ENCODE measurements at places on chromosomes 5 and 9. TPM values are rescaled to one million over a fixed set of nuclear protein-coding genes. Genes with fewer than 3 reads are reported as not detected.

The NR2F1-AS1 gene
- 3.8 TPM for total RNA-seq

The TEX48 gene
- total RNA-seq: not detected

The DBH gene
- total RNA-seq: not detected

The EGFLAM gene
- not detected for total RNA-seq

The FOXD1 gene
- total RNA-seq: 17.5 TPM

The CKMT2 gene
- not detected for total RNA-seq

The ORM2 gene
- not detected for total RNA-seq

The PCDHGB4 gene
- 0.66 TPM for total RNA-seq

The NIM1K gene
- 0.27 TPM for total RNA-seq

The PLPP7 gene
- 0.05 TPM for total RNA-seq

The TIMD4 gene
- total RNA-seq: 1.6 TPM

The GLIPR2 gene
- total RNA-seq: 11.2 TPM

The G3BP1 gene
- 149 TPM for total RNA-seq
